Frontal cortex (tissue), 4 donors: ENCODE measurements at places on chromosomes 11 and 22. TPM values are rescaled to one million over a fixed set of nuclear protein-coding genes. Genes with fewer than 3 reads are reported as not detected.

DNA sequence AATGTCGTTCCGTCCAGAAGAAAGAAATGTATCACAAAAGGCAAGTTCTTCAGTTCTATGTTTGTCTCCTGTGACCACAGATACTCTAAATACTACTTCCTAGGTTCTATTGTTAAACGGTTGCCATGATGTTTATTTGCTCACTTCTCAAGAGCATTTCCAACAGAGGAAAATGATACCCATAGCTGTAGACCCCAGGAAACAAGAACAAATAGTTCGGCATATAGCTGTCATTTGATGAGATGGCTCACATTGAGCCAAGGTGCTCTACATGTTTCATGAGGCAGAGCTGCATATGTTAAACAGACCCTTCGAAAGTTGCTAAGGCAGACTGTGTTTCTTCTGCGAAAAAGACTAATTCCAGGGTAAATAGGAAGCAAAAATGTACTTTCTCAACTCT is 15.4 kb upstream of the ANGPTL5 start:
- DNase-seq, result no peak

DNA sequence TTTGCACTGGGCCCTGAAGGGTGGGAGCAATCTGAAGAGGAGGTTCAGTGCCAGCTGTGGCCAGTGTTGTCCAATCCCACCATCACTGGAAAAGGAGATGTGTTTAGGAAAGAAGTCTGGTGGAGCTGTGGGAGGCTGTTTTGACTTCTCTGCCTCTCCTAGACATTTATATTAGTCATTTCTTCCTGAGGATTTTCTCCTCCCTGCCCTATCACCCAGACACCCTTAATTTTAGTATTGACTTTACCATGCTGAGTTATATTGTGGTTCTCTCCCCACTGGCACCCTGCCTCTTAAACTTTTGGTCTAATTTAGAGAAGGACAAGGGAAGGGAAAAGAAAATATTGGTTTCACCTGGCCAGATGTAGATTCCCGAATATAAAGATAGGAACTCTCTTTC is 159.1 kb downstream of the WNT11 start:
- no peak for DNase-seq

DNA sequence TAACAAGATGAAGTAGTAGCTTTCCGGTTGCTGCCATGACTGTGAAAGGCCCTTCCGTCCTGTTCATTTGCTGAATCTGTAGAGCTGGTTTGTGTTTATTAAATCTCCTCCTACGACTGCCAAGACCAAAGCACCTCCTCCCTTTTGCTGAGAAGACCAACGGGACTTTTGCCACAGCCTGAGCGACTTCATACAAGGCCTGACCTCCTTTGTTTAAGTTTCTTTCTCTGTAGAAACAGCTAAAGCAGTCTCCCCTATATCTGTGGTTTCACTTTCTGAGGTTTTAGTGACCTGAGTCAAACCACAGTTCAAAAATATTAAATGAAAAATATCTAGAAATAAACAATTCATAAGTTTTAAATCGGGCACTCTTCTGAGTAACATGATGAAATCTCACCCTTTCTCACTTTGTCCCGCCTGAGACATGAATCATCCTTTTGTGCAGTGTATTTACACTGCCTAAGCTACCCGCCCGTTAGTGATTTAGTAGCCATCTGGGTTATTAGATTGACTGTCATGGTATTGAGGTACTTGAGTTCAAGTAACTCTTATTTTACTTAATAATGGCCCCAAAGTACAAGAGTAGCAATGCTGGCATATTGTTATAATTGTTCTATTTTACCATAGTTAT is 119.1 kb upstream of the LRRC4C start:
- no peak for DNase-seq

RNF121 gene
- 17.9 TPM for total RNA-seq

PGA5 gene
- 0.82 TPM for total RNA-seq

- no peak for DNase-seq
These were observed 27.1 kb upstream of the CHKA start for GRCh38 chr11:68148071-68148805.

CBLIF gene
- total RNA-seq, result not detected

- no peak for DNase-seq
These were observed 1.4 kb downstream of the HDHD5 start for GRCh38 chr22:17157714-17158113.
